Neural crest cell (in vitro differentiated cells): ENCODE measurements at places on chromosomes 12 and 14. TPM values are rescaled to one million over a fixed set of nuclear protein-coding genes. Genes with fewer than 3 reads are reported as not detected.

AMN gene
- 0.23 and 0.66 TPM in 2 replicates for total RNA-seq

GRCh38 chr12:46770501-46771183 lies 55.2 kb downstream of the SLC38A4 start:
- no peak for DNase-seq

BMP4 gene
- total RNA-seq, result 1.1 and 1.3 TPM in 2 replicates

GRCh38 chr12:132746613-132747012 lies 15.0 kb downstream of the ANKLE2 start:
- no peak for DNase-seq

DNA sequence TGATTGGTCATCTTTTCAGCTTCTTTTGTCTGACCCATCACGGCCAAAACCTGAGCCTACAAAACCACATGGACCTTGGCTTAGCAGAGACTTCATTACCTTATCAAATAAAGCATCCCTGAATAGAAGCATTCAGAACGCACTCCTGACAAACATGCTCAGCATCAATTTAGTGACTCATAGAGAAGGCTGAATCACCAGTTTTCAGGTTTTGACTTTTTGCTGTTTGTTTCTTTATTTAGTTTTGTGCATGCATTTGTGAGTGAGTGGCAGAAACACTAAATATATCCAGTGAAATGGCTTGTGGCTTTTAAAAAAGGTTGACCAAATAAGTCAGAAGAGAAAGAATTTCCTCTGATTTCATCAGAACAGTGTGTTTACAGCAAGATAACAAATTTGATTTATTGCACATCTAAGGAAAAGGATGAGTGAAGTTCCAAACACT lies 19.0 kb upstream of the OVCH1 start:
- no peak for DNase-seq

- DNase-seq, result no peak
These were observed 249.7 kb upstream of the AVPR1A start for GRCh38 chr12:63400718-63401117.

TPH2 gene
- total RNA-seq, result 0.09 and 0.23 TPM in 2 replicates
